ENCODE measurements at places on chromosomes 1 and 21.

- DNase-seq = no peak
Measured at GRCh38 chr1:10085076-10085475, 52.3 kb downstream of the UBE4B start.

DNA sequence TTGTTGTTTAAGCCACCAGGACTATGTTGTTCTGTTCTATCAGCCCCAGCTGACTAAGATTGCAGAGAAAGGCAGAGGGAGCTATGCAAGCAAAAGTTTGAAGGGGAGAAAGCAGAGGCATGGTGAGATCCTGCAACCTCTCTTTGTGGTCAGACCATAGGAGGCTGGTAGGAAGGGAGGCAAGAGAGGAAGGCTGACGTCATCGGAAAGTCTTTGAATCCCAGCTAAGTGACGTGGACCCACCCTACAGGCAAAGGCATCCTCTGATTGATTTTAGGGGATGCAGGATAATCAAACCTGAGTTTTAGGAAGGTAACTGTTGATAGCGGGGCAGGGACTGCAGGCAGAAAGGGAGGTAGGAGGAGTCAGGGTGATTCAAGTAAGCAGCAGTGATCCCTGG, 23.3 kb upstream of the TNNI1 start:
- no peak for DNase-seq

- no peak for DNase-seq
Measured at GRCh38 chr1:109959974-109960744, 24.4 kb upstream of the AHCYL1 start.

- no peak for DNase-seq
Measured at GRCh38 chr1:230857822-230858221, 10.5 kb downstream of the C1orf198 start.

DNA sequence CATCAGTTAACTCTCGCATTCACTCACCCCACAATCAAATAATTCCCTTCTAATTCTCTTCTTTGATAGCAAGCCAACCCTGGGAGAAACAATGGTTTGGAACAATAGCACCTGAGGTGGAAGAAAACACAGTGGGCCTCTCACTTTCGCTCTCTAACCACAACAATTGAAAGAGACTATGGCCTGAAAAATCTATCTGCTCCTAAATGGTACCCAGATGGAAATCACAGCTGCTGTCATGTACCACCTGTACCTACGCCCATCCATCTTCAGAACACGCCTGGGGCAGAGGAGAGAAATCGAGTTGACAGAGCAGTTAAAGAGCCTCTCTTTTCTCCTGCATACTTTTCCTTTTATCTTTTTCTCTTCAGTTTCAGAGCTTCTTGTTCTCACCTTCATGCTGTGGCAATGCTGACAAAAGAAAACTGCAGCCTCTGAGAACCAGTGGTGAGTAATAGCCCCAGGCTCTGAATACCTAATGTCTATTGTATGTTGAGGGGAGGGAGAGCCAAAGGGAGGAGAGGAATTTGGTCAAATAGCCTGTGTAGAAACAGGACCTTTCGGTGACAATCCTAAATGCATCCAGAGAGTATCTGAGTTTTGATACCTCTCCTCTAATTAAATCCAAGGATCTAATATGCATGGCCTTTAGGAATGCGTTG, 57.7 kb downstream of the ZC3H11B start:
- no peak for DNase-seq

DNA sequence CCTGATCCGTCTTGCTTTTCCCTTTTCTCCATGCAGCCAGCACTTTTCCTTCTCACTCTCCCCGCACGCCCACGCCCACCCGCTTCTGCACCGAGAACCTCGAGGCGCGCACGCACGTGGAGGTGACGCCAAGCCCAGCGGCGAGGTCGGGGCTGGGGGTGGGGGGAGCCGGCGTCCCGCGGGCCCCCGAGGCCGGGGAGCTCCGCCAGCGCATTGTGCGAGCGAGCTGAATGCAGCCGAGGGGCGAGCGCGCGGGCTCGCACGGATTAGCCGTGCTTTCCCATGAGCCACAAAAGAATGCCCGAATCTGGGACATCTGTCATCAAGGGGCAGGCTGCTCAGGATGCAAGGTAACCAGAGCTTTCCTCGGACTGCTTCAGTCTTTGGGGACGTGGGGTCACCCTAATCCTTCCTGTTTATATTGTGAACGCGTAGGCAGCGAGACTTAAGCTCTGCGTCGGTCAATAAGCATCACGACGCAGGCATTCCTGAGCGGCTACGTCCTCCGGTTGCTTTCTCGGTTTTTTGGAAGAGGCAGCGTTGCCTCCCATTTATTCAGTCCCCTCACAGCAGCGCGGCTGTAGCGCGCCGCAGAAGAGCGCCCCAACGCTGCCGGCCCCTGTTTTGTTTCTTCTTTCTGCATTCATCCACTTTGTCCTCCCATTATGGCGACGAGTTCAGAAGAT, 67.3 kb upstream of the AKT3 start:
- DNase-seq = no peak

- no peak for DNase-seq
Measured at GRCh38 chr1:115648717-115649691, 7.2 kb downstream of the VANGL1 start.

GRCh38 chr21:20971296-20971921, 26.8 kb upstream of the NCAM2 start:
- no peak for DNase-seq

DNA sequence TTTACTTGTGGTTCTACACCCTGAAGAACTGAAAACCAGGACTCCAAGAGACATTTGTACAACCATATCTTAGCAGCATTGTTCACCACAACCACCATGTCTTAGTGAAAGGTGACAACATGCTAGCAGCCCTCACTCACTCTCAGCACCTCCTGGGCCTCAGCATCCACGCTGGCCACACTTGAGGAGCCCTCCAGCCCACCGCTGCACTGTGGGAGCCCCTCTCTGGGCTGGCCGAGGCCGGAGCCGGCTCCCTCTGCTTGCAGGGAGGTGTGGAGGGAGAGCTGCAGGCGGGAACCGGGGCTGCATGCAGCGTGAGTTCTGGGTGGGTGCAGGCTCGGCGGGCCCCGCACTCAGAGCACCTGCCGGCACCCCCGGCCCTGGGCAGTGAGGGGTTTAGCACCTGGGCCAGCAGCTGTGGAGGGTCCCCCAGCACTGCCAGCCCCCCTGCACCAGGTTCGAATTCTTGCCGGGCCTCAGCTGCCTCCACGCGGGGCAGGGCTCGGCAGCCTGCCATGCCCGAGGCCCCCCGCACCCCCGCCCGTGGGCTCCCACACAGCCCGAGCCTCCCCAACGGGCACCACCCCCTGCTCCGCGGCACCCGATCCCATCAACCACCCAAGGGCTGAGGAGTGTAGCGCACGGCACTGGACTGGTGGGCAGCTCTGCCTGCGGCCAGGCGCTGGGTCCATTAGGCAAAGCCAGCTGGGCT, 9.2 kb downstream of the C1orf159 start:
- DNase-seq = no peak

GRCh38 chr1:97833881-97834280, 87.0 kb downstream of the DPYD start:
- DNase-seq = no peak

GRCh38 chr1:5404412-5405203, 587.6 kb downstream of the NPHP4 start:
- no peak for DNase-seq

DNA sequence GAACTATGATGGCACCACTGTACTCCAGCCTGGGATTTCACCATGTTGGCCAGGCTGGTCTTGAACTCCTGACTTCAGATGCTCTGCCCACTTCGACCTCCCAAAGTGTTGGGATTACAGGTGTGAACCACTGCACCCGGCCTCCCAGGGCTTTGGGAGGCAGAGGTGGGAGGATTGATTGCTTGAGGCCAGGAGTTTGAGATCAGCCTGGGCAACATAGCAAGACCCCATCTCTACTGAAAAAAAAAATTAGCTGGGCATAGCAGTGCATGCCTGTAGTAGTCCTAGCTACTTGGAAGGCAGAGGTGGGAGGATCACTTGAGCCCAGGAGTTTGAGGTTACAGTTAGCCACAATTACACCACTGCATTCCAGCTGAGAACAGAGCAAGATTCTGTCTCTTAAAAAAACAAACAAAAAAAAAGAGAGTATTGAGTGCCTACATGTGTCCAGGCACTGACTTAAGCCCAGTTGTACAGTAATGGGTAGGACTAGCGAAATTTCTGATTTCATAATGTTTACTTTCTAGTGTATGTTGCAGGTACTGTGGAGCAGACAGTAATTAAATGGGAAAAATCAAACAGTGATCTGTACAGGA, 4.2 kb downstream of the MANEAL start:
- no peak for DNase-seq

DNA sequence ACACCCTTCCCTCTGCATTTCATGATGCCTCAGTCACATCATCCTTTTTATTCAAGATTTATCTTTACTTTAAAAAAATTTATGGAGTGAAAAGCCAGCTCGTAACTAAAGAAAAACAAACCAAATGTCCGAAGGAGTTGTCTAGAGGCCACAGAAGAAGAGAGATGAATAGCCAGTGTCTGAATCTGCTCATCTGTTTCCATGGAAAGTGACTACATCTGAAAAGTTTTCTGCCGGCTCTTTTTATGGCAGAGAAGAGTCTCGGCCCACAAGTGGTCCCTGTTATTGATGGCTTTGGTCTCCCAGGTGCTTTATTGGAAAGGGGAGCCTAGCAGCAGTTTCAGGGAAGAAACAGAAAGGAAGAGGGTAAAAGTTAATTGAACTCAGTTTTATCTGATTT, 5.6 kb downstream of the EVA1C start:
- DNase-seq = no peak

- no peak for DNase-seq
Measured at GRCh38 chr1:160371756-160372155, 4.9 kb downstream of the NHLH1 start.

- DNase-seq = no peak
Measured at GRCh38 chr1:38028105-38028591, 15.6 kb downstream of the UTP11 start.

DNA sequence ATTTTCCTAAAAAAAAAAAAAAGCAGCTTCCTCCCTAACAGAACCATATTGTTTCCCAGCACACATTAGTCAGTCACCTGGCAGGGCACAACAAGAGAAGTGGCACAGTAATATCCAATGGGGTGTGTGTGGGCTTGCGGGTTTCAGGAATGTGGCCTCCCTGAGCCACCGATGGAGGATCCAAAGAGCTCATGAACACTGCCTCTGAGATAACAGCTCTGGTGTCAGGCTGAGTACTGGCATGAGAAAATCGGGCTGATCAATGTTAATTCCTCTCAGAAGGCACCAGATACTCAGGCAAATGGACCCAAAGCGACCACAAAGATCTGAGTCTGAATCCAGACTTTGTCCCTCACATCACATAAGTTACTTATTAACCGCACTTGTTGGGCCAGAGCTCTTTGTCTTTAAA, 2.2 kb upstream of the LYPD8 start:
- DNase-seq = no peak

- no peak for DNase-seq
Measured at GRCh38 chr1:173555651-173556305, 47.1 kb downstream of the SLC9C2 start.

DNA sequence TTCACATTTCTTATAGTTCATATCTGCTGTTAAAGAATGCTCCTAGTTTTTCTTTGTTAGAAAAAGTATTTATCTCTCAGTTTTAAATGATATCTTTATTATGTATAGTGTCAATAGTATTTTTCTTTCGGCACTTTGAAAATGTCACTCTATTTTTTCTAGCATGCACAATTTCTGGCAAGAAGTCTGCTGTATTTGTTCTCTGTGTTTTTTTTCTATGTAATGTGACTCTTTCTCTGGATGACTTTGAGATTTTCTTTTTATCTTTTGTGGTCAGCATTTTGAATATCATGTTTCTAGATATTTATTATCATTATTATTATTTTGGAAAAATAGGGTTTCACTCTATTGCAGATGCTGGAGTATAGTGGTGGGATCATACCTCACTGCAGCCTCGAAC, 285.2 kb downstream of the PTGER3 start:
- no peak for DNase-seq

- DNase-seq = no peak
Measured at GRCh38 chr1:76033800-76034475, 40.6 kb upstream of the ST6GALNAC3 start.

- DNase-seq = no peak
Measured at GRCh38 chr1:218728898-218729565, 383.9 kb downstream of the TGFB2 start.

DNA sequence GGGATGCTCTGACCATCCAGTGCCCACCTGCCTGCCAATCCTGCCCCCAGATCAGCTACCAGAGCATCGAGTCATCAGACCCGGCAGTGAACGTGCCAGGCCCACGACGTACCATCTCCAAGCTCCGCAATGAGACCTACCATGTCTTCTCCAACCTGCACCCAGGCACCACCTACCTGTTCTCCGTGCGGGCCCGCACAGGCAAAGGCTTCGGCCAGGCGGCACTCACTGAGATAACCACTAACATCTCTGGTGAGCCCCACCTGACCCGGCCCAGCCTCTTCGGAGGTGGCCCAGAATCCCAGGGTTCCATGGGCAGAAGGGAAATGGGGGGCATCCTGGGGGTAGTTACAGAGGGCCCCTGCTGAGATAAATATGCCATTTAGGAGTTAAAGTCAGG, 43.1 kb downstream of the PTPRU start:
- no peak for DNase-seq

GRCh38 chr1:90952906-90953305, 68.9 kb downstream of the ZNF644 start:
- DNase-seq = no peak

DNA sequence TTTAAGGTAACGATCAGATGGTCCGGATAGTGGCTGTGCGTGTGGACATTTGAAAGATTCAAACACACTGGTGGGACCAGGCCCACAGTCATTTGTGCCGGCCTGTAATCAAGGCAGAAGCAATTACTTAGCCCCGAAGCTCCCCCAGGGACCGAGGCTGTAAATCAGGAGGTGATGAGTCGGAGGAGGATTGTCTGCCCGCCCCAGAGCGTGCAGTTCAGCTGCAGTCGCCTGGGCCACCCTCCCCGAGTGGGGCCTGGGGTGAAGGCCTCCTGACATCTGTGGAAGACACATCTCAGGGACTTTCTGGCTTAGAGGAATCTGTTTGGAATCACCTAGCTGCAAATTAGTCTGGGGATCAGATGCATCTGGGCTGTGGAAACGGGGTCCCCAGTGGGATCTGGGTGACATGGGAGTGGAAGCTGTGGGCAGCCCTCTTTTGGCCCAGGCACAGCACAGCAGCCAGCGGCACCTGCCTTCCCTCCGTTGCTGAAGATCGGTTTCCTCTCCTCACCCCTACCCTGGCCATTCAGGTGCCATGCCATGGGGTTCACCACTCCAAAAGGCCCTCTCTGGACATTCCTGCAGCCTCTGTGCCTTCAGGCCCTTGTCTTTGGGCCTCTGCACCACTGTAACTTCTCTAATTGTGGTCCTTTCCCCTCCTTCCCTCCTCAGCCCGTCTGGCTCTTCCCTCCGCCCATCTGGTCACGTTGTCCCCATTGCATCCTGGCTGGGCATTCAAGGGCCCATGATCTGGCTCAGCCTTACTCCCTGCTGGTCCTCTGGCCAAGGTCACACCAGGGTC, 25.7 kb downstream of the LHX4 start:
- DNase-seq = no peak

- DNase-seq = no peak
Measured at GRCh38 chr1:169816617-169817016, 21.9 kb upstream of the METTL18 start.

GRCh38 chr1:208105756-208106155, 138.4 kb downstream of the PLXNA2 start:
- no peak for DNase-seq
